CD4-positive, alpha-beta T cell (primary cell): ENCODE measurements at places on chromosomes 2 and 18.

GRCh38 chr2:45412754-45413379 is 198.2 kb downstream of the SRBD1 start:
- no peak for DNase-seq

- DNase-seq, result no peak
These were observed 192.2 kb downstream of the TSN start for GRCh38 chr2:121947674-121948073.

- no peak for DNase-seq
These were observed 40.7 kb downstream of the TRAPPC12 start for GRCh38 chr2:3420076-3420768.

GRCh38 chr18:75871596-75871995 is 444.1 kb upstream of the SMIM21 start:
- DNase-seq, result no peak

DNA sequence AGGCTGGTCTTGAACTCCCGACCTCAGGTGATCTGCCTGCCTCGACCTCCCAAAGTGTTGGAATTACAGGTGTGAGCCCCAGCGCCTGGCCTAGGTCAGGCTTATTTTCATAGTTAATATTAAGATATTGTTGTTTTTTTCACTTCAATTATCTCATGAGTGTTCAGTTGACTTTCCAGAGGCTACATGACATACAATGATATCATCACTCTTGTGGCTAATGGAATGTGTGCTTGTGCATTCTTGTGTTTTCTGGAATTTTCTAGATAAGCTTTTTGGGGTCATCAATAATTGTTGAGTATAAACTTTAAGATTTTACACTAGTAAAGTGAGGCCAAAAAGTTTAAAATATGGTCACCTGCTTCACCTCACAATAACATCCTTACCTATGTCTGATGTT is 180.9 kb downstream of the FIGN start:
- DNase-seq, result no peak
